Stimulated activated CD4-positive, alpha-beta T cell treated with anti-CD3 and anti-CD28 coated beads, TNF-alpha, amount 100 ng/mL, for 1 hour (primary cell): ENCODE measurements at places on chromosomes 5 and 9.

- no peak for DNase-seq
These were observed 543 bp downstream of the ST8SIA4 start for GRCh38 chr5:100902440-100903038.

DNA sequence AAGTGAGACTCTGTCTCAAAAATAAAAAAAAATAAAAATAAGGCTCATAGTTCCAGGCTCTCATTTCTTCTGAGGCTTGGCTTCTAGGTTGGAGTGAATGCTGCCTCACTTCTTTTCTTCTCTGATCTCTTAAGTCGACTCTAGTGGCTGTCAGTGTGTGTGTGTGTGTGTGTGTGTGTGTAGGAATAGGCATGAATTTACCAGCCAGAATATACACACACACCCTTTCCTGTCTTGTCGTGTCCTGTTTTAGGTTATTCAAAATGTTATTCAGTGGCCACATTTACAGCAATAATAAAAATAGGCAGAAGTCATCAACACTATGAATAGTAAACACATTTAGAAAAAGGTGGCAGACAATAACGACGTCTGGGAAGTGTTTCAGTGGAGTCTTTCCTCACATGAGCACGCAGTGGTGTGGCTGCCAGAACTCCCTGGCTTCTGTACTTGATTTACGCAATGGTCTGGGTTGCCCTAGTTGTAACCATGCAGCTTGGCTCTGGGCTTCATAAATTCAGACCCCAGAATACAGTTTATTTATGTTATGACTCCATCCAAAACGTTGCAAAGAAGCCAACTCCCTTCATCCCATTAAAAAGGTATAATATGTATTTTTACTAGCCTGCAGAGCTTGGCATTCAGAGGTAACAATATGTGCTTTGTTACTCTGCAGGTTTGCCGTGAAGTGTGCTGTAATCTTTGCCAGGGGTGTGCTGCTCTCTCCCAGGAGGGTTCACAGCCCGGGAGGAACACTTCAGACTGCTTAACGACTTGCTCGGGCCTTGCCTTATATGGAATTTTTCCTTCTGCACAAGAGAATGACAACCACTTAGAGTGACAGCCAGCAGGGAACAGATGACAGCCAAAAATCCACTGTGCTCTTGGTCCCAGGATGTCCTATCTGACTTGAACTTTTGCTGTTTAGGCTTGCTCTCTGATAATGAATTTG lies 34.4 kb upstream of the PALM2AKAP2 start:
- DNase-seq: no peak

GRCh38 chr5:179509239-179509638 lies 41.1 kb upstream of the RUFY1 start:
- DNase-seq: no peak

- no peak for DNase-seq
These were observed 10.9 kb downstream of the CNTRL start for GRCh38 chr9:121085661-121086060.

GRCh38 chr5:96333391-96333790 lies 99.7 kb downstream of the PCSK1 start:
- DNase-seq: no peak

DNA sequence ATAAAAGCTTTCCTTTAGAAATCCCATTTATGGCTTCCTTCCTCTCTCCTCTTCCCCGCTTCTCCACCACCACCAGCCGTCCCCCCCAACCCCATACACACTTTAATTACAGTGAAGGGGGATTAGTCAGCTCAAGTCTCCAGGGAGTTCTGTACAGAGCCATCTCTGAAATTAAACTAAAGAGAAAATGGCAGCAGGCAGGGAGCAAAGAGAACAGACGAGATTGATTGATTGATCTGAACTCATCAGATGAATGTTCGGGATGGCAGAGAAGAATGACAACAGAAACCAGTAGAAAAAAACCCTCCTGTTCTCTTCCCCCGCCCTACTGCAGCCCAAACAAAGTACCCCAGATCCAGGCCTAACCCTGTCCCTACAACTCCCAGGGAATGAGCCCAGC lies 241.7 kb upstream of the PANK3 start:
- DNase-seq: no peak

DNA sequence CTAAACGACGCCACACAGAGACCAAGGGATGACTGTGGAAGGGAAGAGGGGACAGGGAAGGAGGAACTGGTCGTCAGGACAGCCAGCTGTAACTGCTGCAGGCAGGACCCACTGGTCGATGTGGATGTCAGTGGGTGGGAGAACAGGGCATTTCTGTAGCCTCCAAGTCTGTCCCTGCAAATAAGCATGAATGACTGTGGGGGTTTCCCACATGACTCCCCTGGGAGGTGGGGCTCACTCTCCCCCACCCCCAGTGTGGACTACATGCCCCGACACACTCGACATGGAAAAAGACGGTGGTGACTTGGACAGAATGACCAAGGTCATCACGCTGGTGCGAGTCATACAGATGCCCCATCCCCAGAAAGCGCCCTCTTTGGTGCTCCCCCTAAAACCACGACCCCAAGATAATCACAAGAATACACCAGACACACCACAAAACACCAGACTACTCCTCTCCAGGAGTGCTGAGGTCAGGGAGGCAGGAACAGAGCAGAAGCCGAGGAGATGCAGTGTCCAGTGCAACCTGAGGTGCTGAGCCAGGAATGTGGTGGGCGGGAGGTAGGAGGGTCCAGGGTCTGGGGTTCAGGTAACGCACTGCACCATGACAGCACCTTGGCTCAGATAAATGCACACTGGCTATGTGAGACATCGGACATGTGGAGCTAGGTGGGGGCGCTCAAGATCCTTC lies 64.9 kb downstream of the SECISBP2 start:
- DNase-seq: no peak

- DNase-seq: no peak
These were observed 161.2 kb downstream of the MED27 start for GRCh38 chr9:131918481-131918880.

- DNase-seq: no peak
These were observed 213.7 kb downstream of the TLR4 start for GRCh38 chr9:117917873-117918272.

DNA sequence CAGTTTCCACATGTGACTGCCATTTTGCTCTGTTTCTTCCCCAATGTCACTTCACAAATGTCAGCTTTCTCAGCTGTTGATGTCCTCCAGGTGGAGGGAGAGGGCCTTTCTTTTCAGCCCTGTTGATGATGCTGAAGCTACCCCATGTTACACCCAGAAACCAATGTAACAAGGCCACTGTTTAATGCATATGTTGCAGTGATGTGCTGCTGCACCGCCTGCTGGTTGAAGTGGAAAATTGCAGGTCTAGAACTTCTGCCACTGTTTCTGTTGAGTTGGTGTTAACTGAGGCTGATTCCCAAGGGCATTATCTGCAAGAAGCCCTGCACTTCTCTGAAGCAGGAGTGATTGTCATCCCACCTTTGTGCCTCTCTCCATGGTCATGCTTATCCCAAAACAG lies 428.4 kb downstream of the KDM4C start:
- DNase-seq: no peak

- DNase-seq: no peak
These were observed 163.8 kb upstream of the TRPM3 start for GRCh38 chr9:71285191-71285656.

- DNase-seq: no peak
These were observed 59.7 kb downstream of the COL23A1 start for GRCh38 chr5:178530526-178530925.

DNA sequence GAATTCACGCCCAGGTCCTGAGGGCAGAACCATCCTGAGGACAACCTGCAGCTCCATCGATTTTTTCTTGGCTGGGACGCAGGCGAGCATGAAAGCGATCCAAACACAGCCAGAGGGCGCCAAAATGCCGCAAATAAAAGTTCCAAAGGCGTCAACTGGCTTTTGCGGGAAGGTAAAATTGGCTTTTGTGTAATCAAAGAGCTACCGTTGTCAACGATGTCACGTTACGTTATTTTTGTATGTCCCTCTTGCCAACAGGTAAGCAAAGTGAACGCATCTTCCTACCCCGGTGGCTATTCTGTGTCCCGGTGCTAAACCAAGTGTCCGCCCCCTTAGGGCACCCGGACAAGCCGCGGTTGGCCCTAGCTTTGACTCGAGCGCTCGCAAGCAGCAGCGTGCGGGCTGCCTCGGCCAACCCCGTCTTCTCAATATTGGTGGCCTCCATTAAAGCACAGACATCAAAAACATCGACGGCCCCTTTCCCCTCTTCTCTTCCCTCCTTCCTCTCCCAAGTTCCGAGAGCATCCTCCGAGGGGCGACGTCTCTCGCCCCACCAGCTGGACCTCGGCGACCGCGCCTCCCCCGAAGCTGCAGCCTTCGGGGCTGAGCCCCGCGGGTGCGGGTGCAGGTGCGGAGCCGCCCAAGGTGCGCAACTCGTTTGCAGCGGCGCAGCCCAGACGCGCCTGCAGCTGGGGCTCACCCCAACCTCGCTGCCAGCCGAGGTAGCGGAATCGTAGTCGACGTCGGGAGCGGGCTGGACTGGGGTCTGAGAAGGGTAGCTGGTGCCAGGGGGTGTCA lies 1.1 kb upstream of the BASP1 start:
- peak; percentile 21 for DNase-seq

DNA sequence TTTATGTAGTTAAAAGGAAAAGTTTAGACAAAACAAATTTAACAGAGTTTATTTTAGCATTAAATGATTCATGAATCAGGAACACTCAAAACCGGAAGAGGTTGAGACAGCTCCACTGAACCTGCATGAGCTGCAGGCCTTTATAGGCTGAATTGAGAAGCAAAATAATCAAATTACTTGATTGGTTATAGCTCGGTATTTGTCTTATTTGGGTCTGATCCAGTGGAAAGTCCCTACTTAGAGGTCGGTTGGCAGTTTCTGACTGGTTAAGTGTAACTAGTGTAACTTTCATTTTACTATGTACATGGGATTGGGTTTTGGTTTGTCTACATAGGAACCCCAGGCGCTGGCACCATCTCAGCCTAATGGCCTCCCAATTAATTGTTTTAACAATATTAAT lies 74.1 kb upstream of the PIK3R1 start:
- DNase-seq: no peak
